ENCODE measurements at places on chromosomes 5 and 9.
A peak's percentile ranks its signal among the peaks of the same experiment; 100 is the strongest.

DNA sequence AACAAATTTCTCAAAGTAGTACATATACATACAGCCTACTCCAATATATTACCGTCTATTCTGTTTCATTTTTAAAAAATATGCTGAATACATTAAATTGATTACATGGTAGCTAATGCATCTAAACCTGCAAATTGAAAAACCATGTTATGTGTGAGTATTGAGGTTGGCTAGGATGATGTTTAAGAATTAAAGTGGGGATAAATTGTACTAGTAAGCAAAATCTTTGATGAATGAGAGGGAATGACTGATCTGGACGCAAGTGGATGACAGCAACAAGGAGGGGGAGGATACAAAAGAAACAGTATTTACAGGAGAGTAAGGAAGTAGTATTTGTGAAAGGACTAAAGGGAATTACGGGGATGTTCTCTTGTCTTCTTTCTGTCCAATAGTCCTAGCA lies 37.4 kb downstream of the RAD50 start:
- DNase-seq = no peak

- no peak for DNase-seq
These were observed 1058.5 kb upstream of the DMAC1 start for GRCh38 chr9:8857926-8858595.

DNA sequence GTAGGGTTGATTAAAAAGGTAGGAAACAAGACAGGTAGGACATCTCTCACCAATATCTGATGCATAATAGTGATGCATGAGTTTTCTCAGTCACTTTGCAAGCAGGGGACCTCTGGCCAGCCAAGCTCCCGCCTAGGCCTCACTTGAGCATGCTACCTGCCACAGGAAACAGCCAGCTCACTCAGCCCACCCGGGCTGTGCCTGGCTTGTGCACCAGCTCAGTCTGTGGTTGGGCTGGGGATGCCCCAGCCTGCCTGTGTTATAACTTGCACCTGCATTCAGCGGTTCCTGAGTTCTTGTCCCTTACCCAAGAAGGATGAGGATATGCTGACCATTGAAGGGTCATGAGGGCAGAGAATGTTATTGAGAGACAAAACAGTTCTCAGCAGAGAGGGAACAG lies 172.8 kb upstream of the PLCXD3 start:
- DNase-seq = no peak

GRCh38 chr9:131554087-131554842 lies 8.9 kb downstream of the PRRT1B start:
- no peak for DNase-seq

- peak; percentile 28 for DNase-seq
These were observed 117.4 kb downstream of the GCNT1 start for GRCh38 chr9:76576344-76576743.

GRCh38 chr9:18981476-18982261 lies 51.3 kb downstream of the SAXO1 start:
- no peak for DNase-seq

GRCh38 chr5:31809050-31809870 lies 170.3 kb downstream of the PDZD2 start:
- DNase-seq = no peak

DNA sequence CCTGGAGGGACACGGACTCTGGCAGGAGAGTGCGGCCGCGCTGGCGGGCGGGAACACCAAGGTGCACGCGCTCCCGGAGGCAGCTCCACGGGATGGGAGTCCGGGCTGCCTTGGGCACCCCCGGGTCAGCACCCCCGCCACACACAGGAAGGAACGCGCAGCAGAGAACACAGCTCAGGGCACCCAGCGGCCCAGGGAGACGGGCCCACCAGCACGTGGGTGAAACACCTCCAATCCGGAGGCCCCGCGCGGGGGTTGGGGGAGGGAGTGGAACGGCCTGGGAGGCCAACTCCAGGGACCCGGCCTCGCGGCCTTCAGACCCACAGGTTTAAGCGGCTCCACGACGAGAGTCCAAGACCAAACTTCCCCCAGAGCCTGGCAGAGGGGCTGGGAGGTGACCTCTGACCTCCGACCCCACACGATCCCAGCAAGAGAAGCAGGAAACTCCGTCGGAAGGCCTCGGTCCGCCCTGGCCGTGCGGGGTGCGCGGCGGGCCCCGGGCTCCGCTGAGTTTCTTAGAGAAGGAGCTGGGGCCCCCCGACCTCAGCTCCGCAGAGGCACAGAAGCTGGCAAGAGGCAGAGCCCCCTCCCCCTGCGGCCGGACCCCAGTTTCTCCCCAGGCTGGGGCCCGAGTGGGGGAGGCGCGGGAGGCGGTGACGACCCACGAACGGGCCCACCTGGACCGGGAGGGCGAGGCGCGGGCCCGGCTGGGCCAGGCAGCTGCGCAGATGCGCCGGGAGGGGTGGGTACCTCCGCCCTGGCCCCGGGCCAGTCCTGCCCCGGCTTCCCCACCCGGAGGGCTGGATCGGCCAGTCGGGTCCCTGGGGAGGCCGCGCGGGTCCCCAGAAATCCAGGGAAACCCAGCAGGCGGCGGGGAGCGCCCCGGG lies 851 bp downstream of the NACC2 start:
- DNase-seq = peak; percentile 50

GRCh38 chr9:135530146-135530545 lies 8.9 kb downstream of the LCN1 start:
- no peak for DNase-seq

DNA sequence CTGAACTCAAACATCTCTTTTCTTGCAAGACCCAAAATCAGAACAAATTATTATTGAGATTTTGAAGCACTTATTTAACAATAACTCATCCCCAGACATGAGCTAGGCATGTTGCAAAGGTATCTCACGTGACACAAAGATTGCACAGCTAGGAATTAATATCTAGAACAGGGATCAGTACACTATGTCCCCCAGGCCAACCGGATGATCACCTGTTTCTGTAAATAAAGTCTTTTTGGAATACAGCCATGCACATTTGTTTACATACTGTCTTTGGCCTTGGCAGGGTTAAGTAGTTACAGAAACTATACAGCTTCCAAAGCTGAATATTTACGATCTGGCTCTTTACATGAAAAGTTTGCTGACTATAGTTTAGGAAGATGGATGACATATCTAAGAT lies 287.7 kb downstream of the ACTL7B start:
- DNase-seq = no peak

DNA sequence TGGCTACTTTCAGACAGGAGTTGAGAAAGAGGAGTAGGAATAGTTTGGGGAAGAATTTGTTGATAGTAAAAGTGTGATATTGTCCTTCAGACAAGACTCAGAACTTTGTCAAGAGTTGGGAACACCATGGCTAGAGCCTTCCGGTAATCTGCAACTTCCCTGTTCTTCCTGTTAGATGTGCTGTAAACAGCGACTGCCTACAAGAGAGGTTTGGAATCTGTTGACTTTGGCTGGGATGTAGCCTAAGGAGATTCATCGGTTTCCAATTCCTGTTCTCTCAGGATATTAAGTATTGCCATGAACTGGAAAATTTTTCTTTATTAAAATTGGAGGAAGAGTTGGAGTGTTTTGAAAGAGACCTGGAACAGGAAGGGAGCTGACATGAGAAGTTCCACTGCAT lies 43.9 kb downstream of the ARHGAP26 start:
- no peak for DNase-seq

- no peak for DNase-seq
These were observed 315.8 kb upstream of the POU5F2 start for GRCh38 chr5:94057217-94057616.
